Dermis blood vessel endothelial cell (primary cell): ENCODE measurements at places on chromosomes 2 and 18. TPM values are rescaled to one million over a fixed set of nuclear protein-coding genes. Genes with fewer than 3 reads are reported as not detected.

DNA sequence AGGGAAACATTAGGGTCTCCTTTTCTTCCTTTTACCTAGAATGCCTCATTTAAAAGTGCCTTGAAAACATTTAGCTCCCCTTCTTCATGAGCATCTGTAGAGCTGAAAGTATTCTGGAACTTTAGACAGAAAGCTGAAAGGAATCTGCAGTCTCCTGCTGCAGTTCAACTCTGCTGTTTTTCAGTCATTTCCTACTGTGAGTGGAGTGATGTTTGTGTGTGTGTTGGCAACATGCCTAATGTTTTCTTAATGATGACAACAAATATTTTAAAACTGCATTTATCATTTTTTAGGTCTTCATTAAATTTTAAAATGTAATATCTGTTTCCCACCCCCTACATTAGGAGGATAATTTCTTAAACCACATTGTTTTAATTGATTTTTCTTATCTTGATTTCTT lies 66.6 kb downstream of the TWSG1 start:
- peak; percentile 74 for DNase-seq

RTP5 gene
- total RNA-seq = not detected in 2 replicates

- no peak for DNase-seq
These were observed 15.8 kb downstream of the PTPN18 start for GRCh38 chr2:130371723-130372054.

DNA sequence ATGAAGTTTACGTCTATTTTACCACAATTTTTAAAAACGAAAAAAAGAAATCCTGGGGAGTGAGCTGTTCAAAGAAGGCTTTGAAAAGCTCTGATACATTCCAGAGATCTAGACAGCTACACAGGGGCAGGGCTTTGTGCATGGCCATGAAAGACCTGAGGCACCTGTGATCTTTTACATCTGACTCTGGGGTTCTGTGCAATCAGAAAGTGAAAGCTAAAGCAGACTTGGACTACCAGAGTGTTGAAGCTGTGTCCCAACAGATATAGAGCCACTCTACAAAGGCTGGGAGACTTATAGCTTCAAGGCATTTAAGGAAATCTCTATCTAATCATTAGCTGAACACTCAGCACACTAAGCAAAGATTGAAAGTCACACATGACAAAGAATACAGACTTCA lies 34.1 kb downstream of the PARD6G start:
- no peak for DNase-seq

DNA sequence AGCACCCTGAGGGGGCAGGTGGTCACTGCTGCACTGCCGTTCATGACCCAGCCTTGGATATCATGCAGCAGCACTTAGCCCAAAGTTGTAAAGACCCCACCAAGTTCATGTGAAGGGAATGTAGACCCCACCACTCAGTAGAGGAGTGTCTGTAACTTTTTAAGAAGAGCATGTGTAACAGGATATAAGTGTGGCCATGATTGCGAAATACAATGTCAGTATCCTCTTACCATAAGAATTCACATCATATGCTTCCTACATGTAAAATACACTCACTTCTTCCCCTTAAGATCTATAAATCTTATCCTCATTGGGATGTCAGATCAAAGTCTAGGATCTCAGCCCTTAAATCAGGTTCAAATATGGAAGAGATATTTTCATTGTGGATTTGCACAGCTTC lies 276.9 kb downstream of the PTPRM start:
- DNase-seq = no peak

- DNase-seq = peak; percentile 34
These were observed at the start of gene REEP1 for GRCh38 chr2:86337244-86337835. REEP1 (minus strand) TSS chr2:86337626; CDS start chr2:86337510, 116 bp downstream.

RRM2 gene
- 19.9 and 90.8 TPM in 2 replicates for total RNA-seq

ESPNL gene
- not detected in 2 replicates for total RNA-seq

DNA sequence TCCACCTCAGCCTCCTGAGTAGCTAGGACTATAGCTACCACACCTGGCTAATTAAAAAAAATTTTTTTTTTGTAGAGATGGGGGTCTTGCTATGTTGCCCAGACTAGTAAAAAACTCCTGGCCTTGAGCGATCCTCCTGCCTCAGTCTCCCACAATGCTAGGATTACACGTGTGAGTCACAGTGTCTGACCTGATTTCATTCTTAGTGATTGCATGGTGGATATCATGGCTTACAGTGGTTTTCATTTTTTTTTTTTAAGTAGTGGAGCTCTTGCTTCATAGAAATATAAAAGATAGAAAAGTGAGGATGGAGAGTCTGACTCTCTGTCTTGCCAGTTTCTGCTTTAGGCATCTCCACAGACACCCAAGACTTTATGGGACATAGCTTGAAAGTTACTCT lies 83.6 kb downstream of the CDC42EP3 start:
- DNase-seq = no peak

DNA sequence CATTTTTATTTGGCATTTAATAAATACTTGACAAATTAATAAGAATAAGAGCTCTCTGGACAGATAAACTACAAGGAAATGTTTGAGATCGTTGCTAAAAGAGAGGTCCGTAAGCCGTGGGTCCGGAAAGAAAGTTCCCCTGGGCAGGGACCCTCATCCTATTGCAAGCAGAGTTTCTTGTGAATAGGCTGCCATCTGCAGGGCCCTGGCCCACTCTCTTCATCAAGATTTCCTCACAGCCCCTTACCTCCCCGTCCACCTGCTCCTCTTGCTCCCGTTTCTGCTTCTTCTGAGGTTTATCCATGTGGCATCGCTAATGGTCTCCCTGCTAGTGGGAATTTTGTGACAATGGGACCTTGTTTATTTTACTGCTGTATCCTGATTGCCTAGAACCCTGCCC lies 30.1 kb upstream of the MC5R start:
- DNase-seq = no peak

GRCh38 chr2:191521608-191522208 lies 156.2 kb upstream of the NABP1 start:
- peak; percentile 63 for DNase-seq

- DNase-seq = no peak
These were observed 374.5 kb downstream of the NCKAP5 start for GRCh38 chr2:133193544-133194361.

DNA sequence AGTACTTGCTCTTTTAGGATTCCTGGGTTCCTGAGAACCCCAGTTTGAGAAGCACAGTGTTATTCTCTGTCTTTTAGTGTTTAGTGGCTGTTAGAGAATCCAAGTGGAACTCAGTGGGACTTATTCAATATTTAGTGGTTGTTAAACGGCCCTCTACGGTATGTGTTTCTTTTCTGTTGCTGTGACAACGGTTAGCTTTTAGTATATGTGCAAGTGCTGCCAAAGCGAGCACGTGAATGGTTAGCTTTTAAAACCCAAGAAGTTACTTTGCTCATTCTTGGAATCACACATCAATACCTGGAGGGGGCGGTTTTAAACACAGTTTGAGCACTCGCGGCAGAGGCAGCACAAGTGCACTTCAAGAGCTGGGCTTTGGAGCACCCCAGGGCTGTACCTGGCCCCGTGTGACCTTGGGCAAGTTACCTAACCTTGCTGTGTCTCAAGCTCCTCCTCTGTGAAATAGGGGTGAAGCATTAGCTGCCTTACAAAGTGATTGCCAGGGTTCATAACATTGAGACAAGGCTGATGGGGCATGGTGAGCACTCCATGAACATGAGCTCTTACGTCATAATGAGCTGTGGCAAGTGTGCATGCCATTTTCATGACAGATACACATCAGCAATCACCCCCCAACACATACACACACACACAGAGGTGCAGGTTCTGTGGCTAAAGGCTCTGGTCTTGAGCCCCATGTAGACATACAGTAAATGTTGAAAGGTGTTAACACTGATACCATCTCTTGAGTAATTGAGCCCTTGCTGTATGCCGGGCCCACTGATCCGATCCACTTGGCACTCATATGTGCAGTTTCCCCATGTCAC lies 234.1 kb downstream of the ALPK2 start:
- DNase-seq = no peak

- no peak for DNase-seq
These were observed 32.3 kb downstream of the MYO5B start for GRCh38 chr18:50162486-50163304.

GRCh38 chr2:29632018-29632417 lies 289.4 kb downstream of the ALK start:
- no peak for DNase-seq

- DNase-seq = no peak
These were observed 215.8 kb downstream of the ALK start for GRCh38 chr2:29705616-29706015.

DNA sequence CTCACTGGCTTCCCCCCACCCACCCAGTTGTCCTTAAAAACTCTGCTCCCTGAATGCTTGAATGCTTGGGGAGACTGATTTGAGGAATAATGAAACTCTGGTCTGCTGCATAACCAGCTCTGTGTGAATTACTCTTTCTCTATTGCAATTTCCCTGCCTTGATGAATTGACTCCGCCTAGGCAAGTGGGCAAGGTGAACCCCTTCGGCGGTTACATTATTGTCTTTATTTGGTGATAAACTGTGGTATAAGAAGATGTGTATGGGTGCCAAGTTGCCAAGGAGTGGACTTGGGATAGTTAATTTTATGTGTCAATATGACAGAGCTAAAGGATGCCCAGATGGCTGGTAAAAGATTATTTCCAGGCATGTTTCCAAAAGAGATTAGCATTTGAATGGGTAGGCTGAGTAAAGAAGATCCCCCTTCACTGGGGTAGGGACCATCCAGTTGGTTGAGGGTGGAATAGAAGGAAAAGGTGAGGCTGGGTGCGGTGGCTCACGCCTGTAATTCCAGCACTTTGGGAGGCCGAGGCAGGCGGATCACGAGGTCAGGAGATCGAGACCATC lies 98.5 kb upstream of the HAAO start:
- DNase-seq = no peak

DNA sequence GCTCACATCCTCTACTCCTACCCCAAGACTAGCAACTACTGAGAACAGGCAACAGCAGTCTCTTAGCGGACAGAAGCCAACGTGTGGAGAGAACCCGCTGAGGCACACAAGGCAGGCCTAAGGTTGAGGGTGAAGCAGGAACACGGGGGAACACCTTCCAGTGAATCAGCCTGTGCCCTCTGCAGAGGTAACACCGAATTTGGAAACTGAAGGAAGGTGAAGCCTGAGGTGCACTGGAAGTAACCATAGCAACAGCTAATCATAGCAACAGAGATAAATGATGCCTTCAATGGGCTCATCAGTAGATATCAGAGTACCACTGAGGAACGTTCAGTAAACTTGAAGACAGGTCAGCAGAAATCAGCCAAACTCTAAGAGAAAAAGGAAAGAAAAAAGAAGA lies 43.3 kb downstream of the OSBPL1A start:
- no peak for DNase-seq

DNA sequence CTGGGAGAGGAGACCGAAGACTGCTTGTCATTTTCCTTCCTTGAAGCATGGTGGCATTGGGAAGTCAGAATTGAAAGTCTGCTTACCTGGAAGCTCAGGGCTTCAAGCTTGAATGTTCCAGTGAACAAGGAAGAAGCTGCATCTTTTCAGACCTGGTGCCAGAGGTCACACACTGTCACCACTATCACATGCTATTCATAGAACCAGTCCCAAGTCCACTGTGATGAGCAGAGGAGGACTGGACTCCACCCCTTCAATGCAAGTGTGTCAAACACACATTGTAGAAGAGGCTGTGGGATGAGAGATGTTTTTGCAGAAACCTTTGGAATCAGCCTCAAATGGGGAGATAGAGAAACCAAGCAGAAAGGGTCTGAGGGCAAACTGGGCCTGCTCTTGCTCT lies 81.4 kb downstream of the LYPD1 start:
- no peak for DNase-seq

DNA sequence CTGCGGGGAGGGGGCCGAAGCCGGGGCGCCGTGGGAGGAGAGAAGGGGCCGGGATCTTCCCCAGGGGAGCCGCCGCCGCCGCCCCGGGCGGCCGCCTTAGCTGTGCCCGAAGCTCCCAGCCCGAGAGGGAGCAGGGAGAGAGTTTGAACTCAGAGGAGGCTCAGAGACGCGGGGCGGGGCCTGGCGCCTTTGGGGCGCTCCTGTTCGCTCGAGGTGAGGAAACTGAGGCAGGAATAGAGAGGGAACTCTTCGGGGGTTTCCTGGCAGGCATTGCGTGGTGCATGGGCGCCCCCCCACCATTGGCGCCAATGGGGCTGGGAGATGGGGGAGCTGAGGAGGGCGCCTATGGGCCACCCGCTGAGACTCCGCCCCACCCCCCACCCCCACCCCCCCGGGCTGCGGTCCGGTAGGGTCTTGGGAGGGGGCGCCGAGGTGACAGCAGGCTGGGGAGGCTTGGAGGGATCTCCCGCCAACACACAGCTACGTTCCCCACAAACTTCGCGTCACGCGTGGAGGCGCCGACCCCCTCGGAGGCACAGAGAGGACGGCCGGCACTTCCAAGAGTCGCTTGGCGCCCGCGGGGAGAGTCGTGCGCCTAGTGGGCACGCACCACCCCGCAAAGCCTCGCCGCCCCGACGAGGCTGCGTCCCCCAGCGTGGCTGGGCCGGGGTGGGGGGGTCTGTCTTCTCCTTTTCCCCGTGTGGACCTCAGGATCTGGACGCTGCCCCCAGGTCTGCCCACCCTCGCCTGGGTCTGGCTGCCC lies 680 bp downstream of the CTDSP1 start:
- DNase-seq = peak; percentile 45

- no peak for DNase-seq
These were observed 30.1 kb upstream of the E2F6 start for GRCh38 chr2:11495844-11496681.

- DNase-seq = no peak
These were observed 81.3 kb downstream of the DGKD start for GRCh38 chr2:233435436-233436190.

GPAT2 gene
- total RNA-seq = 5.6 and 30.9 TPM in 2 replicates

DNA sequence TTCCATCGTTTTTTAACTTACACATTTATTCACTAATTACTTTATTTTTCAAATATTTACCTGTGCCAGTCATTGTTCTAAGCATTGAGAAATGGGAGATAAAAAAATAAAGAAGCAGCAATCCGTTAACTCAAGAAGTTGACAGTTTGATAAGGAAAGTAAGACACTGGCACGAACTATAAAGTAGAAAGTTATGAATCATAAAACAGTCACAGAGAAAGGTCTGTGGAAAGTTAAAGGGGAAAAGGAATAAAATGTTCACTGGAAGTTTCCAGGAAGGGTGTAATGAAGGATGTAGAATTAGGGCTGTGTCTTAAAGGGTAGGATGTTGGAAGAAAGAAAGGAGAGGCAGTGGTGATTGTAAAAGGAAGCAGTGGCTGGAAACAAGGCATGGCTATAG lies 118.9 kb downstream of the RDH14 start:
- DNase-seq = no peak

DNA sequence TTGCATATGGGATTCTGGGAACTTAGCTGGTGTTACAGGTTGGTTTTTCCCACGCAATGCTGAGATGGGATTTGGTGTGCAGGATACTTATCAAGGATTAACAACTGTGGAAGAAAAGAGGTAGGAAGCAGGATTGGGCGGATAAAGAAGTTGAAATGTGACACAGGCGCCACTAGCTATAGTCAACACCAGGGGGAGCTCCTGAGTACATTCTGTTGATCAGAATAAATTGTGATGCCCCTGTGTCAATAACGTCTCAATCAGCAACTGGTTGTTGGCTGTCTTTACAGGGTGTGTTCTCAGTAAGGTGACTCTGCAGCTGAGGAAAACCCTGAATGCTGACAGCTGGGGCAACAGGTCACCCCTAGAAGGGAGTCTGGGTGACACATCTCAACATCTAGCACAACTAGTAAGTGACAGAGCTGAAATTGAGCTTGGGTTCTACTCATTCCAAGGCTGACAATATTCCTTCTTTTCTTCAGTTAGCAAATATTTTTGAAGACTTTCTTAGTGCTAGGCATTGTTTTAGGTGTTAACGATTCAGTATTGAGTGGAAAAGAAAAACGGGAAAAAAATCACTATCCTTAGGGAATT lies 143.0 kb downstream of the ARL6IP6 start:
- peak; percentile 43 for DNase-seq

KCNG3 gene
- not detected in 2 replicates for total RNA-seq

NEURL3 gene
- 0.05 and 0.51 TPM in 2 replicates for total RNA-seq
